ENCODE measurements at places on chromosomes 5 and 9.
A peak's percentile ranks its signal among the peaks of the same experiment; 100 is the strongest.

DNA sequence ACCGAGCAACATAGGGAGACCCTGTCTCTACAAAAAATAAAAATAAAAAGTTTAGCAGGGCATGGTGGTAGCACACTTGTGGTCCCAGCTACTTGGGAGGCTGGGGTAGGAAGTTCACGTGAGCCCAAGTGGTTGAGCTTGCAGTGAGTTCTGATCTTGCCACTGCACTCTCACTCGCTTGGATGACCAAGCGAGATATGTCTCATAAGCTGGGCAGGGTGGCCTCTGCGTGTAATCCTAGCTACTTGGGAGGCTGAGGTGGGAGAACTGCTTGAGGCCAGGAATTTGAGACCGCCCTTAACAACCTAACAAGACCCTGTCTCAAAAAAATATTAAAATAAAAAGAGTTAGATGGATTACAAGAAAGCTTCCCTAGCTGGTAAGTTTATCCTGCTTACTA, 32.5 kb downstream of the RASA1 start:
- DNase-seq, result no peak

GRCh38 chr9:113350937-113351336, 1.6 kb downstream of the BSPRY start:
- DNase-seq, result no peak

- DNase-seq, result no peak
Observed at GRCh38 chr5:175452166-175452565, 8.2 kb upstream of the DRD1 start.

GRCh38 chr5:10272053-10272874, 22.2 kb downstream of the CCT5 start:
- DNase-seq, result no peak

- DNase-seq, result no peak
Observed at GRCh38 chr5:7597059-7597642, 201.2 kb downstream of the ADCY2 start.

GRCh38 chr5:146825033-146825432, 53.5 kb downstream of the PPP2R2B start:
- DNase-seq, result no peak

- no peak for DNase-seq
Observed at GRCh38 chr9:69155341-69156030, 18.6 kb upstream of the TJP2 start.

- peak; percentile 30 for DNase-seq
Observed at GRCh38 chr5:16600397-16600796, 16.4 kb downstream of the RETREG1 start.

- no peak for DNase-seq
Observed at GRCh38 chr9:77903666-77904285, 127.8 kb downstream of the GNAQ start.

- DNase-seq, result peak; percentile 8
Observed at GRCh38 chr9:100216178-100216787, 117.2 kb downstream of the INVS start.

All from NCI-H1105 treated with DMSO at 0.1 percent for 48 hours (cell line).